A172 (cell line): ENCODE measurements at places on chromosomes 3 and 15. TPM values are rescaled to one million over a fixed set of nuclear protein-coding genes. Genes with fewer than 3 reads are reported as not detected.

DNA sequence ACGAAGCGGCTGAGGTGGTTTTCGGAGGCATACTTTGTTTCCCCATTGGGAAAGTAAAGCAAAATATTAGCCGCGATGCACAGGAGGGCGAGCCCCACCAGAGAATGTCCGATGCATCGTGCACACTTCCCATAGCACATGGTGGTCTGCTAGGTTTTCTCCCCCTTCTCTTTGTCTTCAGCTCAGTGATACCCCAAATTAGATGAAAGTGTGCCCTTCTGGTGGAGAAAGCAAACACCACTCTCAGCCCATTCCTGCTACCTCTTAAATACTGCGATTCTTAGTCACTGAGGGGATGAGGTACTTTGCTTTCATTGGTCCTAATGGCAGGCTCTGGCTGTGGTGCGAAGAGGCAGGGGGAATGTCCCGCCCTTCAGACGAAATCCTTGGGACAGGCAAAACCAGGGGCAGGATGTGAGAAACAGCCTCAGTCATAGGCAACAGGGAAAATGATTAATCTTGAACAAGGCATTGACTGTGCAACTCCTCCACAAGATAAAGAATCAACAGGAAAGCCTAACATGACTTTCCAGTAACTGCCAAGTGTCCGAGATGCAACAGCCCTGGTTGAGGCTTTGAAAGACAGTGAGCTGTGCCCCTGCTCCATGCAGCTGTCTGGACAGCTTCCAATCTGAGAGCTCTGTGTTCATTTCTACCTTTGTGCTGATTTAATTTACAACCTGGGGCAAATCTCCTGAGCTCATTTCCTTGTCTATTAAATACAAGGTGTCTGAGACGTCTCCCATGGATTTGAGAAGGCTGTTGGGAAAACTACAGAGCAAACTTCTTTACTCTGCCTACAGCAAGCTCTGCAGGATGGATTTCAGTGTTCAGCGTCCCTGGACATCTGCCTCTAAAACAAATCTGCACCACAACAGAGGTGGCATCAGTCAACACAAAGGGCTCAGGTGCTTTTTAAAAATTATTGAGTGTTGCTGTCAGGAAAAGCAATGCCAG is at the start of gene TM4SF1:
Gene TM4SF1, minus strand, starts transcription at position 242 of the 957 bp plus-strand sequence. Its CDS starts 102 bp downstream, at position 140.
- peak; percentile 97 for DNase-seq

The MNS1 gene
- total RNA-seq = 7.8 and 9.3 TPM in 2 replicates

The CCR2 gene
- total RNA-seq = not detected in 2 replicates

The PDCD10 gene
- 116 and 118 TPM in 2 replicates for total RNA-seq

DNA sequence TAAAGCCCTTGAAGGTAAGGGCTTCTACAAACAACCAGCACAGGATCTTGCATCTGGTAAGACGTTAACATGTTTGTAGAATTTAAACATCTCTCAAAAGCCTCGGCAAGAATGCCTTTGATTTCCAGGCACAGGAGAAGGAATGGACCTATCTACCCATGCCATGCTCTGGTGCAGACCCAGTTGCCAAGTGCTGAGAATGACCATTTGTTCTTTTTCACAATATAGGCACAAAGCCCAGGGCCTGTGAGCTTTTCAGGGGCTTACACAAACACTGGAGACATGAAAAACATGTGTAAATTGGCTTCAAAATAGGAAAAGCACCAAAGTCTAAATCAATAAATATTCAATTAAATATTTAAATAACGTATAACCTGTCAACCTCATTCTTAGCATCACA is 266.9 kb upstream of the TTC14 start:
- DNase-seq = no peak

DNA sequence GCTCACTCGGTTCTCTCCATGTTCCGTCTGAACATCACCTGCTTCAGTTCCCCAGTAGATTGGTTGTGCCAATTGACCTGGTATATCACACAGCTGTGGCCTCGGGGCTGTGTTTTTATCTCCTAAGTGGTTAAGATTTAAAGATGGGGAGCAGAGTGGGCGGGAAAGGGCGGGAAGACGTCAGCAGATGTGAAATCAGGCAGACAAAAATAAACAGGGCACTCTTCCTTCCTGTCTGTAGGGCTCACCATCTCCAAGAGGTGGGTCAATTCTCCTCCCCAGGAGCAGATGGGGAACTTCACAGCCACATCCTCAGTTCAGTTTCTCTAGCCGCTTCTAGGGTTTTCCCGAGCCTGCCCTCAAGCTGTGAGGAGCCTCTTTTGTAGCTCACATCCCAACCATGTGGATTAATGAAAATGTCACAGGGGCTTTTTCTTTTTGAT is 26.8 kb upstream of the LIMD1 start:
- no peak for DNase-seq

- no peak for DNase-seq
Observed at GRCh38 chr15:38168467-38169070, 84.1 kb upstream of the SPRED1 start.

- DNase-seq = peak; percentile 38
Observed at GRCh38 chr15:44584162-44584749, 47.3 kb downstream of the EIF3J start.

DNA sequence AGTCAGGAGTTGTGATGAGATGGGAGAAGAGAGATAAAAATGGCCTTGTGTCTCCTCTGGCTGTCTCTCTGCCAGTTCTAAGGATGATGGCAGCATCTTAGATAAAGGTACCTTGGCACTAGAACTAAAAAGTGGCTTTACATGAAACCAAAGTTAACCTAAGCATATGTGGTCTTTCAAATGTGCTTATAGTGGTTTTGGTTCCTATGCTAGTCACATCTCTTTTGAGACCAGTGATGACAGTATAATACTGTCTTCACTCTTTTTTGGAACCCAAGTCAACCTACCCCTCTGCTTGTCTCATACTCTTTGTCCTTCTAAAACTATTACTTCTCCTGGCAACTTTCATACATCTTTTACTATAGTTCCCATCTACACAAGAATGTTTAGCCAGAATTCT is 142.2 kb upstream of the SATB1 start:
- DNase-seq = no peak

DNA sequence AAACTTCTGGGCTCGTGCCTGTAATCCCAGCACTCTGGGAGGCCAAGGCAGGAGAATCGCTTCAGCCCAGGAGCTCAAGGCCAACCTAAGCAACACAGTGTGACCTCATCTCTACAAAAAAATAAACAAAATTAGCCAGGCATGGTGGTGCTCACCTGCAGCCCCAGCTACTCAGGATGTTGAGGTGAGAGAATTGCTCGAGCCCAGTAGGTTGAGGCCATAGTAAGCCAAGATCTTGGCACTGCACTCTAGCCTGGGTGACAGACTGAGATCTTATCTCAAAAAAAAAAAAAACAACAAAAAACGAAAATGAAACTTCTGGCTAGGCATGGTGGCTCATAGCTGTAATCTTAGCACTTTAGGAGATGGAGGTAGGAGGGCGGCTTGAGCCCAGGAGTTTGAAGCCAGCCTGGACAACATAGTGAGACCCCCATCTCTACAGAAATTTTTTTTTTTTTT is 53.7 kb downstream of the PIK3CB start:
- DNase-seq = no peak

DNA sequence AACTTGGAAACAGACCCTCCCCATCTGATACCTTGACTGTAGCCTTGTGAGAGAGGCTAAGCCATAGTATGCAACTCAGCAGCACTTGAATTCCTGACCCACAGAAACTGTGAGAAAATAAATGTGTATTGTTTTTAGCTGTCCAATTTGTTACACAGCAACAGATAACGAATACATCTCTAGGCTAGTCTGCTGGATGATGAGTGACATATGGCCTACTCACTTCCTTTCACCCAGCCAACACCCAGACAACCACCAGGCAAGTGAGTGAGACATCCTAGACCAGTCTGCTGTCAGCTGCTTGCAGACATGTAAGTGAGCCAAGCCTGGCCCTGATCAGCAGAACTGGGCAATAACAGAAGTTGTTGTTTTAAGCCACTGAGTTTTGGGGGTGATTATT is 19.2 kb upstream of the SMAD6 start:
- no peak for DNase-seq

The DNAJA4 gene
- total RNA-seq = not detected in 2 replicates

DNA sequence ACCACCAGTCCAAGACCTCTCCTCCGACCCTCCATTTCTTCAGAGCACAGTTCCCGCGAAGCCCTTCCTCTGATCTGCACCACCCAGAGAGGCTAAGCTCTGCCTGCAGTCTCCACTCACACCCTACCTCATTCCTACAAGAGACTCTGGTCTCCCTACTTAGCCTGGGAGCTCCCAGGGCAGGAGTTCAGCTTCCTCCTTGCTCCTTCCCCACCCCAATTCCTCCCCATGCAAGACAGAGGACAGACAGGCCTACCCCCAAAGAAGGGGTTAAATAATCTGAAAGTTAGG is 12.6 kb upstream of the VIPR1 start:
- DNase-seq = no peak

The ELP6 gene
- total RNA-seq = 31.0 and 31.5 TPM in 2 replicates

DNA sequence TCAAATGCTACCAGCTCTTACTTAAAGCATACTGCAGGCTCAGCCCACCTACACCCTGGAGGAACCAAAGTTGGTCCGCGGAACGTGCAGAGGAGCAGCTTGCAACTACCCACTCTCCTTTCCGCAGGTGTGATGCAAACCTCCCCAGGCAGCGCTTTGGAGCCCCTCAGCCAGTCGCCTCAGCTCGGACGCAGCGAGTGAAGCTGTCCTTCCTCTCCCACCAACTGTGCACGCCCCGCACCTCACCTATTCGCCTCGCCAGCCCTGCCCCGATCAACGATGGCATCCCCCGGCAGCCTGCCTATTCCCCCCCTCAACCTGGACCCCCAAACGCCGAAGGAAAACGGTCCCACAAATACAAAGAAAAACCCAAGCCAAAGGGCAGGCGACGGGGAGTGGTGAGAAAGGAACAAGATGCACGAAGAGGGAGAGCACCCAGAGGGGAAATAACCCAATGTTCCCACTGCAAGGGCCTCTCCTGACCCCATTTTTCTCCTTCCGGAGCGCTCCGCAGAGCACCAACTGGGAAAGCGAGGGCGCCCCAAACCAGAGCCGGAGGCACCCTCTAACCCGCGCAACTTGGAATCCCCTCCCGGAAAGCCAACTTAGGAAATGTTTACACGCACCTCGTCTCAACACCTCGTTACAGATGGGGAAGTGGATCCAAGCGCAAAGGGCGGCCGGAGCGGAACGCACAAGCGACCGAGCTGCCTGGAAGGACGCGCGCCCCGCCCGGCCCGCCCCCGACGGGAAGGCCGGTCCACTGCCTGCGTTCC is 665 bp downstream of the GLB1 start:
- DNase-seq = peak; percentile 32

The PLA2G4F gene
- not detected in 2 replicates for total RNA-seq

The CLEC3B gene
- not detected in 2 replicates for total RNA-seq

DNA sequence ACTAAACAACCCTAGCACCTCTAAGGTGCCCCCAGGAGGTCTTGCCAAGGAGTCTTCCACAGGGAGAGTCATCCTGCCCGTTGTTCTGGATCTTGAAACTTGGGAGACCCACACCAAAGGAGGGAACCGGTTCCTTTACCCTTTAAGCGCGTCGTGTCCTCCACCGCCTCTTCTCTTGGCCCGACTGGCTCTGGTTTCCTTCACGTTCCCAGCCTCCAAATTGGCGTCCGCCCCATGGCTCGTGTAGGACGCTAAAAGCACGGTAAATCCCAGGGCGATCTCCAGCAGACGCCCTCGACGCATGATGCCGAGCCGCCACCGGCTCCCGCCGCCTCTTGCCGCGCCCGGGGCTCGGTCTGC is 1.1 kb downstream of the FBN1 start:
- DNase-seq = no peak

The SCN11A gene
- not detected in 2 replicates for total RNA-seq

DNA sequence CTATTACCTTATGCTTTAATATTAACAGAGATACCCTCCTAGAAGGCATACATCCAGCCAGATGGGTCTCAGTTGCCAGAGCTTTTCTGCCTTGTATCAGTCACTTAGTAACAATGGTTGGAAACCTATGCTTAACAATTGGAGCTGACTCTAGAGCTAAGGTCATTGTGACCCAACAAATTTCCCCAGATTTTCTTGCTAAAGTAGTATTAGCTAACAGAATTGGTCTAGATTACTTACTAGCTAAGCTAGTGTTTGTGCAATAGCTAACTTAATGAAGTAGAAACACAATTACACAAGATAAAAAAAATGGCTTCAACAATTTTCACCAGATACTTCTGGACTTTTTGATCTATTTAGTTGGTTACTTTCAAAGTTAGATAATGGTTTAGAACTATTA is 236.9 kb downstream of the NSUN3 start:
- DNase-seq = no peak

DNA sequence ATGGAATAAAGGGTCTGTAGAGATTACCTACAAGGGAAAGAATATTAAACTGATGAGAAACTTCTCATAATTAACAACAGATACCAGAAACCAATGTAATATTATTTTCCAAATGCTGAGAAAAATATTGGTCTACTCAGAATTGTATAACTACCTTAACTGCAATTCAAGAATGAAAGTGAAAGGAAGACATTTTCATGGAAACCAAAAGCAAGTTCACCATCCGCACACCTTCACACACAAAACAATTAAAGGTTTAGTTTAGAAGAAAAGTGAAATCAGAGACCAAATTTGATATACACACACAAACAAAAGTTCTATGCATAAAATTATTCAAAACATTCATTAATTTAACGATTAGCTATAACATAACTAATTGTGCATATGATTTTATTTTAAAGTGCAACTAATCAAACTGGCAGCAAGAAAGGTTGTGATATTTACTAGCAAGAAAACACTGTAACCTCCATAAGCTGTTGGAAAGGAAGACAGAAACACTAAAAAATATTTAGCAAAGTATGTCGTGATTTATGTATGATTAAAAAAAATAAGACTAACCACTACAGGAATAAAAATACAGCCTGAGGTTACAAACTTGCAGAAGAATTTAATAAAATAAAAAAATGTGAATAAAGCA is 395.5 kb downstream of the FGF12 start:
- DNase-seq = no peak

The C3orf33 gene
- total RNA-seq = 7.5 and 7.9 TPM in 2 replicates

DNA sequence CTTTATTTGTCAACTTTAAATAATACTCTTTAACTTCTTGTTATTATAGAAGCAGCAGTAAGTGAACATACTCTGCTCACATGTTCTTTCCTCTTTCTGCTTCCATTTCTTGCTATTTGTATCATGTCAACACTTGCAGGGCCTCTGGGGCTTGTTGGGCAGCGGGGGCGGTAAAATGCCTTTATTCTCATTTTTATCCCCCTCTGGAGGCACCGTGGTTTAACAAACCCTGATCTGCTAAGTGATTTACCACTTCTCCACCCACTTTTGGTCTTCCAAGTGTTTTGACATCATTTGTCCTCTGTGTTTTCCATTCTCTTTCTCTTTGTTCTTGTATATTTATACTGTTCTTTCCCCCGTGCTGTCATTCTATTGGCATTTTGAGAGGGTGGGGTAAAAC is 33.9 kb downstream of the SCN10A start:
- peak; percentile 23 for DNase-seq

- no peak for DNase-seq
Observed at GRCh38 chr3:9673082-9673481, 23.8 kb downstream of the MTMR14 start.

GRCh38 chr15:41967506-41968206 is 4.7 kb downstream of the EHD4 start:
- DNase-seq = no peak

GRCh38 chr3:31522152-31522551 is 10.6 kb upstream of the STT3B start:
- peak; percentile 5 for DNase-seq

The TFG gene
- total RNA-seq = 122 and 126 TPM in 2 replicates

The MORC1 gene
- total RNA-seq = not detected in 2 replicates

The VEPH1 gene
- total RNA-seq = 17.1 and 25.0 TPM in 2 replicates

The SLC7A14 gene
- total RNA-seq = not detected in 2 replicates

The PXYLP1 gene
- total RNA-seq = 5.6 TPM in 2 replicates

GRCh38 chr3:126343649-126344035 is 13.6 kb downstream of the KLF15 start:
- no peak for DNase-seq

GRCh38 chr3:12730506-12731242 is 28.4 kb downstream of the TMEM40 start:
- DNase-seq = peak; percentile 45

The WDR5B gene
- 9.6 and 10.4 TPM in 2 replicates for total RNA-seq
